Activated CD8-positive, alpha-beta memory T cell treated with anti-CD3 and anti-CD28 coated beads for 4 hours (primary cell): ENCODE measurements at places on chromosomes 16 and 17.

DNA sequence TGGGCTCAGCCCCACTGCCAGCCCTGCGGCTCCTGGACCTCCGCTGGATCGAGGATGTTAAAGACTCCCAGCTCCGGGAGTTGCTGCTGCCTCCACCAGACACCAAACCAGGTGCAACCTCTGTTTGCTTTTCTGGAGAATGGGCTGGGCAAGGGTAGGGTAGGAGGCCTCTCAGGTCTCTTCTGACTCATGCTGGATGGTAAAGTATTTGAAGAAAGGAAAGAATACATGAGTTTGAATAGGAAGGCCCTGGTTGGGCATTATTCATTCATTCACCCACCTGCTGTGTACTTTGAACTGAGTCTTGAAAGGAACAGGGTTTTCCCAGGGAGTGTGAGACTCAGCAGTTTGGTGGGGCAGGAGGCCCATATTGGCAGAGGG, 6.5 kb upstream of the ORAI3 start:
- no peak for DNase-seq

DNA sequence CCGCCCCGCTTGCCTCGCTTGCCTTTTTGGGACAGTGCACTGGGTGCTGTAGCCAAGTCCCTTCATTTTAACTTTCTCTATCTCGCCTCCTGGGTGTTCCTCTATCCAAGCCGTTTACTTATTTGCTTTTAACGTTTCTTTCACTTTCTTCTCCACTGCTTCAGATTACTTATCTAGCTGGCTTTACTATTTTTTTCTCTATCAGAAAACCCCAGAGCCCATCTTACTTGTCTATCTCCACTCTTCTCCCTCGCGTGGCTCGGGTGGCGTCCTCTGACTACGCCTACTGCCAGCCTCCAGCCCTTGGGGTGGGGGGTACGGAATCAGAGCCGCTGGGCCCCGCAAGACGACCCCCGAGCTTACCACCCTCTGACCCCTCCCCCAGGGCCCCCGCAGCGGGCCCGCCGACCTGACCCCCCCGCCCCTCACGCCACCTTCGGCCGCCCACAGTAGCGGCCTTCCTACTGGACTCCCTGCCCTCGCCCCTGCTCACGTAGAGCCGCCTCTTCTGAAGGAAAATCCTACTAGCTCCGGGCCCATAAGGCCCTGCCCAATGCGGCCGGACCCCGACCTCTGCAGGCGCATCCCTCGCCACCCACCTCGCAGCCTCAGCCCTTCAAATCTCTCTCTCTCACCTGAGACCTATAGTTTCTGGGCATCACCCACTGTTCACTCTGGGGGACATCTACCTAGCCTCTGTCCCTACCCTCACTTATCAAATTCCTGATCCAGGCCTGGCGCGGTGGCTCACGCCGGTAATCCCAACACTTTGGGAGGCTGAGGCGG, 1.0 kb upstream of the SLC12A4 start:
- no peak for DNase-seq

GRCh38 chr17:64723781-64724180, 61.7 kb upstream of the SMURF2 start:
- no peak for DNase-seq

GRCh38 chr17:73011016-73011486, 81.4 kb downstream of the SLC39A11 start:
- no peak for DNase-seq

GRCh38 chr17:4823373-4824089, 9.6 kb upstream of the MINK1 start:
- no peak for DNase-seq

DNA sequence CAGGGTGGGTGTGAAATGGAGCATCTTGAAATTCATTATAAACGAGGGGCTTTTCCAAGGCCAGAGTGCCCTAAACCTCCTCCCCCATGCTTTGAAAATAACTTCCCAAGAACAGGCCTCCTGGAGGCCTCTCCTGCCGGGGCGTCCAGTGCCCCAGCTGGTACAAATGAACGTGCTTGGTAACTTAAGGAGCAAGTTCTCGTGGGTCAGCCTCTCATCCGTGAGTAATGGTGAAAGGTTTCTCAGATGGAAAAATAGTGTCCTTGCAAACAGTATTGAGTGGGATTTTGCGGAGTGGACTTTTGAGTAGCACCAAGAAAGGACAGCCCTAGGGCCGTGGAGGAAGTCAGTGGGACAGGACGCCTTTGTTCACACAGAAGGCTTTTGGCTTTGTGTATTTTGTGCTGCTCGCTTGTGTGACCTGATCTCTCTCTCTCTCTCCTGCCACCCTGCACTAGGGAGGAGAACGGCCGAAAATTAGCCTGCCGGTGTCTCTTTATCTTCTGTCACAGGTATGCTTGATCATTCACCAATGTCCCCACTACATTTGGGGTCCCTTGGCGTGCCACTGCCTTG, 34.6 kb downstream of the CLEC16A start:
- no peak for DNase-seq

DNA sequence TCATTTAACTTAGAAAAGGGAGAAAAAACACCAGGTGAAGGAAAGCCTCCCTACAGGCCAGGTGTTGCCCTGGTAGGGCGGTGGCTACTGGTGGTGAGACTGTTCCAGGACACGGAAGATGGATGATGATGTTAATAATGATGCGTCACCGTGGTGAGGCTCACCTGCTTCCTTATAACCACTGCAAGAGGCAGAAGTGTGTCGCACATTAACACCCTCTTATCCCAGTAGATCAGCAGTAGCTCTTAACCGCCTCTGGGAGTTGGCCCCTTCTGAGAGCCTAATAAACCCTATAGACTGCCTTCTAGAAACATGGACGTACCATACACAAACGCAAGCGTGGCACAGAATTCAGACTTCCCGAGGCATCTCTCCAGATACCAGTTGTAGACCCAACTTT, 7.8 kb downstream of the BFAR start:
- DNase-seq = no peak

DNA sequence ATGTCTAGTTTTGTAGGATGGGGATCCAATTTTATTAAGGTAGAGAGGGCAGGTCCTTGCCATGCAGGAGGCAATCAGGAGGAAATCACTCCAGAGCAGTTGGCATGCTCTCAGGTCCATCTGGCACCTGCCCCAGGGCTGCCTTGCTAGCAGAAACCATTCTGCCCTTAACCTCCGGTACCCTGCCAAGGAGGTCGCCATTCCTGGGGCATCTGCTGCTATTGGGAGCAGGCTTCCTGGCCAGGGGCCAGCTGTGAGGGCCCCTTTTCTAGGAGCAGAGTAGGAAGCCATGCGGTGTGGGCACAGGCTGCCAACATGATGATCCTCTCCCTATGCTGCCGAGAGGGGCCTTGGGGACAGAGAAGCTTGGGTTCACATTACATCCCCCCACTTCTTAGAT, 47.6 kb upstream of the MGAT5B start:
- no peak for DNase-seq
